ENCODE measurements at places on chromosomes 6 and 20.

DNA sequence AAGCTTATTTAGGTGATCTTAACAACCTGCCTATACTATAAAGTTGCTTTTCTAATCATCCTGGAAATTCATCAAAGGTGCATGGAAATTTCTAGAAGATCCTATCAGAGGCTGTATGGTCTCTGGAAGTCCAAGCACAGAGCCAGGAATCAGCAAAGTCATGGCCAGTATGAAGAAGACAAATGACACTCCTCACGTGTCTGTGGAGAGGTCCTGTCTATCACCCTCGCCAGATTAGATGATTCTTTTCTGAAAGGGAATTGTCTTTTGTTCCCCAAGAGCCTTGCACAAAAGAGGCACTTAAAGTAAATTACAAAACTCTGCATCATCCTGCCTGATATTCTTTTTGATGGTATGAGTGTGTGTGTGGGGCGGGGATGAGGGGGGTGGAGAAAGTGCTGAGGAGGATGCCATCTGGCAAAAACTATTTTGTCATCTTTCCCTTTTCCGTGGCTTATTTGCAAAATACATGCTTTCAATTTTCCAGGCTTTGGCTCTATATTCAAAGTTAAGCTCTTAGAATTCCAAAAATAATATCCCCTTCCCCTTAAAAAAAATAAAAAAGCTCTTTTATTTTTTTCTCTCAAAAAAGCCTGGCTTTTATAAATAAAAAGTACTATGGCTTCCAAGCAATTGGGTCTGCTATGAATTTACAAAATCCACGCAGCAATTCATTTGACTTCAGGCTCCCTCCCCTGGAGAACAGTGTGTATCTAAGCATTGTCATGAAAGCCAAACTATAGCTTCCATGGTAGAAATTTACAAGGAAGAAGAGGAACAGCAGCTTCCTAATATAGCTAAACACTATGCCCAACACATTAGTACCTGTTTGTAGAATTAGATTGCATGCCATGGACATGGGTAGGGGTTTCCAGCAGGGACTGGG, 185.2 kb upstream of the ARG1 start:
- DNase-seq: no peak

DNA sequence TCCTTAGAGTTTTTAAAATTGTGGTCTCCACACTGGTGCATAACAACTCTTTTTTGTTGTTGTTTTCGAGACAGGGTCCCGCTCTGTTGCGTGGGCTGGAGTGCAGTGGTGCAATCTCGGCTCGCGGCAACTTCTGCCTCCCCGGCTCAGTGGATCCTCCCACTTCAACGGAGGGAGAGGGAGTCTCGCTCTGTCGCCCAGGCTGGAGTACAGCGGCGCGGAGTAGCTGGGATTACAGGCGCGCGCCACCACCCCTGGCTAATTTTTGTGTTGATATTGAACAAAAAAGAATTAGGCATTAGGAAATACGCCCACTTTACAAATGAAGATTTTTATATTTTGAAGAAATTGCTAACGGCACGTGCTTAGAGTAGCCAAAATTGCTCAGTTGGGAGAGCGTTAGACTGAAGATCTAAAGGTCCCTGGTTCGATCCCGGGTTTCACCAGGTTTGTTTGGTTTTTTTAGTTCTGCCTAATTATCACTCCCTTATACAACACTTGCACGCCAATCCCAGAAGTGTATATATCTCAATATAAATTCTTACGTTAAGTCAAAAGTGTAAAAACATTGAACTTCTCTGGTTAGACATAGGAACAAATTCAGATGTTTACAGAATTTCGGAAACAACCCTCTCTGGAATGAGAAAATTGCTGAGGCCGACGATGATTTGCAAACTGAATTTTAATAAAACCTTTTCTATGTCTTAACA, 159.6 kb downstream of the TRIM27 start:
- DNase-seq: no peak

- peak; percentile 93 for DNase-seq
These were observed 147.9 kb upstream of the PRND start for GRCh38 chr20:4573564-4574355.

DNA sequence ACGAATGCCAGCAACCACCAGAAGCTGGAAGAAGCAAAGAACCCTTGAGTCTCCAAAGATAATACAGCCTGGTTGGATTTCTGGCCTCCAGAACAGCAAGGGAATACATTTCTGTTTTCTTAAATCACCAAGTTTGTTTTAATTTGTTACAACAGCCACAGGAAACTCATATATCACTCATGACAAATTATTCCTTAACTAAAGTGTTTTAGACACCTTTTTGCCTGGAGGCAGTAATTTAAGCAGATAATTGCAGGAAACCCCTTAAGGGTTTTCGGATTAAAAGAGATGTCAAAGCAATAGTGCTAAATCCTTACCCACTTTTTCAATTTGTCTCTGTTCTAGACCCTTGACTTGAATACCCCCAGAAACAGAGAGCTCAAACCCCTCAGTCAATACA, 1050.0 kb downstream of the EPHA7 start:
- DNase-seq: no peak

GRCh38 chr6:131063764-131064272, 773 bp upstream of the EPB41L2 start:
- DNase-seq: no peak

GRCh38 chr20:38877483-38877882, 48.7 kb upstream of the FAM83D start:
- no peak for DNase-seq

GRCh38 chr6:145257704-145258103, 477.6 kb downstream of the EPM2A start:
- DNase-seq: no peak

DNA sequence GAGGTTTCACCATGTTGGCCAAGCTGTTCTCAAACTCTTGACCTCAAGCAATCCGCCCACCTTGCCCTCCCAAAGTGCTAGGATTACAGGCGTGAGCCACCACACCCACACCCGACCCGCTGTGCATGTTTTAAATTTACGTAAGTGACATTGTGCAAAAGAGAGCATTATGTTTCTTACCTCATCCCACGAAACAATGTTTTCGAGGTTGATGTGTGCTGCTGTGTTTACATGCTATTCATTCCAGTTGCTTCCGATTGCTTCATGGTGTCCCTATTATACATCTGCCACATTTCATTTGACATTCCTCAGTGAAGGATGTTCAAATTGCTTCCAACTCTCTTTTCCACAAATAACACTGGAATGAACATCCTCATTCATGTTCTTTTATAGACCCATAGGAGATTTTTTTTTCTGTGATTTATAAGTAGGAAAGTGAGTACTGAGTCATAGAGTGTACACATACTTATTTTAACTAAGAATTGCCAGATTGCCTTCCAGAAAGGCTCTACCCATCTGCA, 403.9 kb upstream of the JARID2 start:
- DNase-seq: peak; percentile 99

GRCh38 chr6:45115696-45116095, 212.4 kb upstream of the RUNX2 start:
- peak; percentile 9 for DNase-seq

- DNase-seq: no peak
These were observed 33.5 kb downstream of the CYB5R4 start for GRCh38 chr6:83893024-83893423.

DNA sequence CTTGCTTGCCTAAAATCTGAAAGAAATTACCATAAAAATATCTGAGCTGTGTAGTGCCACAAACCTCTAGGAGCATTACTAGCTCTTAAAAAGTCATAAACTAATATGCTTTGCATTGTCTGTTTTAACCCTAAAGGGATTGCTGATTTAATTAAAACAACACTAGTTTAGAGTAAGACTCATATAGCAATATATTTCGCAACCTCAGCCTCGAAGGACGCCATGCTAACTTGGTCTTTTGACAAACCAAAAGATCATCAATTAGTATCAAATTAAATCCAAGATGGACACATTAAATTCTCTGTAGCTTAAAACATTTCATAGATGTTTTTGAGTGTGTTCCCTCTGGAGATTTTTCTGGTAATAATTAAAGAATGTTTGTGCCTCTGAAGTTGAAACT, 74.8 kb upstream of the KCNQ5 start:
- DNase-seq: no peak

DNA sequence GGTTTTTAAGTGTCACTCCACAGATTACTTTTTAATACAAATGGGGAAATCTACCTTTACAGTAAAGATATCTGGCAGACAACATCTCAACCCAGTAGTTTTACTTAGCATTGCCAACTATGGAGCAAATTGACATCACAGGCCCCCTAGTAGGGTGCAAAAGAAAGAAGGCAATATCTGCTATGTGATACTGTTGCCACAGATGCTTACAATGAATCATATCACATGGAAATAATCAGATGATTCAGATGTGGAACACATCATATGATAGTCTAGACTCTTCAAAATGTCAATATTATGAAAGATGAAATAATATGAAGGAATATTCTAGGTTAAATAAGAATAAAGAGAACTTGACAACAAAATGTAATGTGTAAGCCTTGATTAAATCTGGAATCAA, 322.5 kb downstream of the BMP2 start:
- no peak for DNase-seq

- peak; percentile 77 for DNase-seq
These were observed 15.1 kb upstream of the HCK start for GRCh38 chr20:32036716-32037485.

GRCh38 chr6:16849280-16849987, 88.2 kb upstream of the ATXN1 start:
- peak; percentile 31 for DNase-seq

- DNase-seq: no peak
These were observed 178.4 kb upstream of the ZNF184 start for GRCh38 chr6:27651371-27651732.

GRCh38 chr20:59789686-59790085, 143.8 kb downstream of the SYCP2 start:
- DNase-seq: no peak

DNA sequence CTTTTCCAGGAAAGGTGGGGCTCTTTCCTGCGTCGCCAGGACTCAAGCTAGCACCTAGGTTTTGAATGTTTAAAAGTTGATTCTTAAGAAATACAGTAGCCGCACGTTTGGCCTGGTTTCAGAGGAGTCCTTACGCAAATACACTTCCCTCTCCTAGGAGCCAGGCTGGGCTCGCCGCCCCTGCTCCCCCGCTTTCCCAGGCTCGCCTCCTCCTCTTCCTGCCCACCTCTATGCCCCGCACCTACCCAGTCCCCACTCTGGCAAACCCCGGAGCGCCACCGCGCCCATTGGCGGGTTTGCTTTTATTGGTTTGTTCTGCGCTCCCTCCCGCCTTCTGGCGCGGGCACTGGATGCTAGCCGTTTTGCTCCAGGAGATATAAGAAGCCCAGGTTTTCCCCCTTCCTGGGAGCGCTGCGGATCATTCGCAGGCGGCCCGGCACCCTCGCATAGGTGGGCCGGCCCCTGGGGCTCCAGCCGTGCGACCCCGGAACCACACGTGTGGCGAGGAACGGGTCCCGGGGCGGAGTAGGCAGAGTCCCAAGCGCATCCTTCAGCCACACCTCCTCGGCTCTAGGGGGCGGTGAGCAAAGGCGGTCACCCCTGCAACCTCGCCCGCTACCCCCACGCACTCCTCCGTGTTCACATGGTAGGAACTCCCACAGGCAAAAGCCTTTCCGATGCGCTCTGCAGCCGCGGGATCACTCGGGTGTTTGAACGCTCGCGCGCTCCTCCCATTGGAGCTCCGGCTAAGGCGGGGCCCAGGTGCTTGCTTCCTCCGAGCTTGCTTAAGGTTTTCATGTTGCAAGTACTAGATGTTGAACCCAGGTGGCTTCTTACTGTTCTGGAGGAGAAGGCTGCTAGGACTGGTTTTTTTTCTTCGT, 119.0 kb downstream of the RTN4IP1 start:
- DNase-seq: peak; percentile 61

DNA sequence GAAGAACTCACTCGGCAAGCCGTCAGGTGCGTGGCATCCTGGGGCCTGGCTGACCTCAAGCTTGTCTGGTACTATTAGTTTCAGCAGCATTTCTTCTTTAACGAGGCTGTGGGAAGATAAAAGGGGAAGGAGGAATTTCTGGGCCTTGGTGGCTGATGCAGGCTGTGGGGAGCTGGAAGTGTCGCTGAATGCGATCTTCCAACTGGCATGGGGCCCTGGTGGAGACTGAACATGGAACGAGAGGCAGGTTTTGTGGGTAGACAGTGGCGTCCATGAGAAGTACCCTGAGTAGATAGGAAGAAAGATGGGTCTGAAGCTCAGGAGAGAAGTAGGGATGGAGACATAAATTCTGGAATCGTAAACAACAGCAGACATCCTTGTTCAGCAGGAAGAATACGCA, 23.9 kb downstream of the ERMARD start:
- no peak for DNase-seq

DNA sequence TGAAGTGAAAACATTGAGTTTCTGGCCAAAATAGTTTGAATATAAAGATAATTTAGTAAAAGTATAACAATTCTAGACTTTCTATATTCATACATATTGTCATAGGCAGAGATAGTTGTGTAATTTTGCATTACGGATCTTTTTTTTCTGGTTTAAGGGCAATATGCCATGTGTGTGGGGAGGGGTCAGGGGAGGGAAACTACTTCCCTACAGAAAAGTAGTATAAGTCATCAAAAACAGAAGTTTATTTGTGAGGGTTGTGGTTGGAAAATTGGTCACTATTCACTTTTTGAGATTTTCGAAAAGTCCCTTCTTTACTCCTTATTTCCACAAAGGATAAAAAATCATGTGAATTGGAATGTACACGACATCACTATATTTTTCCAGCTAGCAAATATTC, 288.2 kb upstream of the PREP start:
- DNase-seq: no peak

DNA sequence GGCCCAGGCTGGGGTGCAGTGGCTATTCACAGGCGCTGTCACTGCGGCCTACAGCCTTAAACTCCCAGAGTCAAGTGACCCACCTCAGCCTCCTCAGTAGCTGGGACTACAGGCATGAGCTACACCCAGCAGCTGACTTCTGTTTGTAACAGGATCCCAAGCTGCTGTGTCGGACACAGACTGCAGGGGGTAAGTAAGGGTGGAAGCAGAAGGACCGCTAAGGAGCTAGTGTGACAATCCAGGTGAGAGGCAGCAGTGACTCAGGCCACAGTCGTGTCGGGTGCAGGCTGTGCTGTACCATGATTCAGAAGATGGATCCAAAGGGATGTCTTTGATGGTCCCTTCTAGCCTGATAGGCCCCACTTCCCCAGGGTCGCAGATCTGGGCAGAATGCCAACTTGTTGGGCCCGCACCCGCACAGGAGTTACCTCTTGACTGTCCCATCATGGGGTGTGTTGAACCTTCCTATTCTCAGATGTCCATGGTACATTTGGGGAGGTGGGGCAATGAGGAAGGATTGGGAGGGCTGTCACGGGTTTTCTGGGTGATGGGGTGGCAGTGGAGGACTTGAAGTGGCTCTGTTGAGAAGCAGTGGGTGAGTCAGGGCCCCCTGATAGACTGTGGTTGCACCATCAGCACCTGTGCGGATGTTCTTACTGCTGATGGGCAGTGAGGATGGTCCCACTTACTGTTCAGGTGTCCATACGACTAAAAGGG, 25.3 kb downstream of the AAR2 start:
- no peak for DNase-seq
